ENCODE measurements at places on chromosomes 6 and 20.

DNA sequence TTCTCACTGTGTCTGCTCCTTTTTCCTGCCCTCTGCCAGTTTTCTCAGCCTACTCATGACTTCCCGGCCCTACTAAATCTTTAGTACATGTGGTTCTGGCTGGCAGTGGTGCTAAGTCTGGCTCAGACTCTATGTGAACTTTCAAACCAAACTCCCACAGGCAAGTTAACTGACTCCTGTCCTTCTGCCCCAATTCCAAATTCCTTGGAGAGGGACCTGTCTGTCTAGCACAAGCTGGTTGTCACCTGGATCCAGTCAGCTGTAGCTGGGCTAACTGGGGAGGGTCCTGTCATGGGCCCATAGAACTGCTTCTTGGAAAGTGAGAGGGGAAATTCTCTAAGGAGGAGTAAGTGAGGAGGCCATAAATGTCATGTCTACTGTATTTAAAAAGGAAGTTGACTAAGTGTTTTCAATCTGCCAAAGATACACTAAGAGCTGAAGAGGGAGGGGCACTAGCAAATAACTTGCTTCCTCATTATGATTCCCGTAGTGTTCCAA, 240.1 kb downstream of the KCNQ5 start:
- DNase-seq, result no peak

DNA sequence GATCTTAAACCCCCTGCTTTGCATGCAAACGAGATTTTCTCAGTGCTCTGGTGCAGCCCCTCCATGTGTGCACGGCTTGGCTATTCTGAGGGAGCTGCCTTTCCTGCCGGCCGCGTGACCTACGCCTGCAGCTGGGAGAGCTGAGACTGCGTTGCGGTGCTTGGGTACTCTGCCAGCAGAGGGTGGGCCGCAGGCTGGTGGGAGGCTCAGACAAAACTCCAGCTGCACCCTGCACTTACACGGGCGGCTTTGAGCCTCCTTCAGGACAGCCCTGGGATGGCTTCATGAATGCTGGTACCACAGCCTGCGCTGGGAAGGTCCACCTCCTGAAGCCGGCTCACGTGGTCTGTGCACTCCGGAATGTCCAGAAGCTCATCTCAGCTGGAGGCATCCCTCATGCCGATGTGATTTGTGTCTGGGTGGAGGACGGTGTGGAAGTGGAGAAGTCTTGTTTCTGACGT, 223.7 kb downstream of the DLL1 start:
- DNase-seq, result no peak

DNA sequence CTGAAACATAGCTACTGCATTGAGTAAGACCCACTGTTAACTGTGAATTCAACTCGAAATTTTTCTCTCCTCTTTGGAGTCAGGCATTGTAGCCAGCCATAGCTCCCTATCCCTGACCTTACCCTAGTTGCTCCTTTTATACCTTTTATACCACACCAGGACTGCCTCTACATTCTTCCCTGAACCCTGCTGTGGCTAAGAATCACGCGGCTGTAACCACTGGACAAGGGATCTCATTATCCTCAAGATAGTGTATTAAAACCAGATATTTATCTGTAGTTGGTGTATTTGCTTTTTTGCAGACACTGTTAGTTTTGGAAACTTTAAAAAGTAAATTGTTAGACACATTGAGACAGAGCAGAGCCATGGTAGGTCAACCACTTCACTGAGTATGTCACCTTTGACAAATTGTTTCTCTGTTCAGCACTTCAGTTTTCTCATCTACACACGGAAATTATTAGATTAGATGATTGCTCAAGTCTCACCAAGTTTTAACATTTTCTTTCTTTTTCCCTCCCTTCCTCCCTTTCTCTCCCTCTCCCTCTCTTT, 171.9 kb upstream of the PRND start:
- DNase-seq, result no peak

DNA sequence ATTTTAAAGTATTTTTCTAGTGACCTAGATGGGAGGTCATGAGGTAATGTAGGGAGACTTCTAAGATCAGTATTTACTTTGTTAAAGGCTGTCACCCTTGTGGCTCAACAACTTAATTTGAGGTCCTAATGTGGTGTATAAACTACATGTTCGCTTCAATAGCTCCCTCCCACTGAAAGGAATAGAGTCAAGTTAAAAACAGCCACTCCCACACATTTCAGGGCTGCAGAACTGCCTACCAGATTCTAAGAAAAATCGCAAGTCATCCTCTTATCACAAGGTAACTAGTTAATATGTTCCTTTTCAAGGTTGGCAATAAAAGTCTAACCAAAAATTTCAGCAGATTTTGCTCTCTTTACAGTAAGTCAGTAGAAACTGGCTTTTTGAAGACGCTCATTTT, 15.1 kb downstream of the GSTA1 start:
- no peak for DNase-seq

Measured in DMS79 (cell line).